NCI-H1092 (cell line): ENCODE measurements at places on chromosomes 12 and 14.

DNA sequence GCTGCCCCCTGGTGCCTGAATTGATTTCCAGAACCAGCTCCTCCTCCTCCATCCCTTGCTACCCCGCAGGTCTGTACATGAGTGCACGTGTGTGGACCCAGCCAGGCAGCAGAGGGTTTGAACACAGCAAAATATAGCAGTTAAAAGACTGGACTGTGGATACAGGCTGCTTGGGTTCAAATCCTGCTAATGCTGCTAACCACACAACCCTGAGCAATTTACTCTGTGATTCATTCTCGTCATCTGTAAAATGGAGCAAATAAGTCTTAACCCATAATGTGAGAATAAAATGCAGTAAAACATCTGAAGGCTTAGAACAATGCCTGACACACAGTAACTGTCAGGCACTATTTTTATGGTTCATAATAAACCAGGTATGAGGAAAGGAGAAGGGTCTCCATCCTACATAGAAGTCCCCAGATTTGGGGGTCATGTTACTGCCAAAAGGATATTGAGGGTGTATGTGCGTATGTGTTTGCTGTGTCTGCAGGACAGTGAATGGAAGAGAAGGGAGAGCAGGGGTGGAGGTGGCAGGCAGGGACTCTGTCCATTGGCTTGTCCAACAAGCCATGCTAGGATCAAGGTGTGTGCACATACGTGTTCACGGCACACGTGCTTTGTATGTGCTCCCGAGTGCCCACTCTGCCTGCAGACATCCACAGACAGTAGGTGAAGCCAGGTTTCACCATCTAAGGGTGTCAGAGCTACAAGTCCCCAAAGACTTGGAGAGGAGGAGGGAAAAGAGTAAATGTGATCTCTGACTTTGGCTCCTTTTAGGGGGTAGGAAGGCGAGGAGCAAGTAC, 1.5 kb upstream of the STAT6 start:
- peak; percentile 71 for DNase-seq

GRCh38 chr12:13258197-13258596, 61.7 kb downstream of the EMP1 start:
- DNase-seq: no peak

DNA sequence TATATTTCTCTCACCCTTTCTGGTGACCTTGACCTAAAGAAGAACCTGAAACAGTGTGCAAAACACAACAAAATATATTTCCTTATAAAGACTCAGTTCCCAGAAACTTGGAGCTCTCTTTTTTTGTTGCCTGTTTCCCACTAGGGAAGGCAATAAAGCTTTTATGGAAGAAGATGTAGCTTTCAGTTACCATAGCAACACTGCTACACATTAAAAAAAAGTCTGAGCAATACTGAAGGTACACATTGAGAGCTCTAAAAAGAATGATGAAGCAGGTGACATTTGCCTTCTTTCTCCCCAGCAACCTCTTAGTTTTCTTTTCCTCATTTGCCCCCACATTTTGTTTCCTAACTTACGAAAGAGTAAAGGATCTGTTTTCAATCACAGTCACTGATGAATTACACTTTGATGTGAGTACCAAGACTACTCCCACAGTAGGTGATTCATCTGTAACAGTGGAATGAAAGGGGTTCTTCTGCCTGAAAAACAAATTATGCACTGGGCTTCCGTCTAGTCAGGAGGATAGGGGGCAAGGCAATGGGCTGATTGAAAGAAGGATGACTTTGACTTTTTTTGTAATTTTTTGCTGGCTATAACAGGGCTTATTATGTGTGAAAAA, 1.1 kb upstream of the CATSPERB start:
- DNase-seq: no peak

- no peak for DNase-seq
These were observed 10.4 kb downstream of the SLC7A8 start for GRCh38 chr14:23173031-23173430.

GRCh38 chr14:29925736-29926135, 1.9 kb downstream of the PRKD1 start:
- DNase-seq: no peak

DNA sequence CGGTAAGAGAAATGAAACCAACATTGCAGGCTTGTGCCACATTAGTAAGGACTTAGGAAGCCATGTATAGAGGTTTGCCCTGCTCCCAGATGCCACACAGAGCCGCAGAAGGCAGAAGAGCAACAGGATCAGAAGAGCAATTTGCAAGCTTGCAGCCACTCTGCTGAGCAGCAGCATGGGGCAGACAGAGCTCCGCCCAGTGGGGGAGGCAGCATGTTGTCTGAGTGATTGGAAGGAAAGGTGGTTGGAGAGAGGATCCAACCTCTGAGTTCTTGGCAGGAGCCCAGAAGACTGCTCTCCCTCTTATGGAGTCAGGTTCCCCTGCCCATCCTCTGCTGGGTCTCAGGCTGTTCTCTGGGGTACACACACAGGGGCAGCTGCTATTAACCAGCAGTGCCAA, 2.3 kb upstream of the KRT6A start:
- peak; percentile 55 for DNase-seq

DNA sequence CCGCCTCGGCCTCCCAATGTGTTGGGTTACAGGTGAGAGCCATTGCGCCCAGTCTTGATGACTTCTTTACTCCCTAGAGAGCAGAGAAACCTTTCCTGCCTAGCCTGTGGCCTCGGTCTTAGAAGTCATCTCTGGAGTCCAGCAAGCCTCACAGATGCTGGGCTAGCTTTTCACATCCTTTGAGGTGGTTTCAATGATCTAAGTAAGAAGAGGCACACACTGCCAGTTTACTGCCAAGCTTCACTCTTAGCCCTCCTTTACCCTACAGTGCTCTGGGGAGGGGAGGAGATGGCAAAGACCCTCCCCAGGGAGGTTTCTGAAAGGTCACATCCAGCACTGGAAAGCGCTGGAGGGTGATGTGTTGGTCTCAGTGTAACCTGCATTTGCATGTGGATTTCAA, 304.8 kb downstream of the PCNX1 start:
- DNase-seq: no peak

DNA sequence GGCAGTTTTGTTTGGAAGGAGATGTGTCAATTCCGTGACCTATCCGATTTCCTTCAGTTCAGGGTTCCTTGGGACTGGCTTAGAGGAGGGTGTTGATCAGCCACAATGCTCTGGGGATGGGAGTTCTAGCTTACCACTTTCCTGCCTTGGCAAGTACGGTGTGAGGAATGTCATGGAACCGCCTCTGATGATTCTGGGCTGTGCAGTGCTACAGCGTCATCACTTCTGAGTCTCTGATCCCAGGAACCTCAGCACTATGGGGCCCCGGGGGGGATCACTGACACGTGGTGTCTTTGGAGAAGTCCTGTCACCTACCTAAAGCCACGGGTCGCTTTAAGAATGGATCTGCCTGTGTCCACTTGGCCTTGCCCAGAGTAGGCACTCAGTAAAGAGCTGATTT, 271.5 kb upstream of the FKBP4 start:
- DNase-seq: no peak

- peak; percentile 76 for DNase-seq
These were observed 1181.2 kb downstream of the VRK1 start for GRCh38 chr14:97978341-97978740.

DNA sequence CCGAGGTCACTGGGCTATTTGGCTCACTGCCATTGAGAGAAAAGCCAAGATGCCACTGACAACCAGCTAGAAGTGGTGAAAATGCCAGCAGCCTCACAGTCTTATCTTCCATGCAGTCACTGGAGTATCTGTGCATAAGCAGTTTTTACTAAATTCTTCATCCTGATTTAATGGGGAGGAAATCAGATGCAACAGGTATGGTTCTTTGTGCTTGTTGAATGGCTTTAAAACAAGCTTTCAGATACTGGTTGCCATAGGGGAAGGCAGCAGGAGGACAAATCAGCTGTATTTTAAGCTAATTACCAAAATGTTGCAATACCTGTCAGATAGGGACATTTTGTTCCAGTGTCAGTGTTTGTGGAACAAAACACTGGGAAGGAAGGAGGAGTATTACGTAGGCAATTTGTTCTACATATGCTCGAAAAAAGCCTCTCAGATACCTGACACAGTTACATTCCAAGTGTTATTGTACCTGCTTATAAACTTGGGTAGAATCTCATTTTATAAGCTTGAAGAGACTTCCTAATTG, 54.1 kb upstream of the ARHGAP5 start:
- DNase-seq: no peak

- DNase-seq: no peak
These were observed 25.2 kb upstream of the PLXNC1 start for GRCh38 chr12:94123127-94123526.

DNA sequence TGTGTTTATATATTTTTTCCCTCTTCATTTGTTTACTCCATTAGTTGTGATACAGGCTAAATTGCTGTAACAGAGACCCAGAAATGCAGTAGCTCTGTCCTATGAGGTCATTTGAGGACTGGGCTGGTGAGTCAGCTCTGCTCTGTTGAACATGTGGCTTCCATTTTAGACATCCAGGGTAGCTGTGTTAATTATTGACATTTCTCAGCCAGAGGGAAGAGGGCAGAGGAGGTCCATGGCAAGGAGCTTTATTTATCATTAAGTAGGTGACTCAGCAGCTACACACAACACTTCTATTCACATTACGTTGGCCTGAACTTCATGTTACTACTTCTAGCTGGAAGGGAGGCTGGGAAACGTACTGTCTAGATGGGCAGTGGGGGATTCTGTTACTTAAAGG, 85.4 kb downstream of the PTCSC3 start:
- DNase-seq: no peak

DNA sequence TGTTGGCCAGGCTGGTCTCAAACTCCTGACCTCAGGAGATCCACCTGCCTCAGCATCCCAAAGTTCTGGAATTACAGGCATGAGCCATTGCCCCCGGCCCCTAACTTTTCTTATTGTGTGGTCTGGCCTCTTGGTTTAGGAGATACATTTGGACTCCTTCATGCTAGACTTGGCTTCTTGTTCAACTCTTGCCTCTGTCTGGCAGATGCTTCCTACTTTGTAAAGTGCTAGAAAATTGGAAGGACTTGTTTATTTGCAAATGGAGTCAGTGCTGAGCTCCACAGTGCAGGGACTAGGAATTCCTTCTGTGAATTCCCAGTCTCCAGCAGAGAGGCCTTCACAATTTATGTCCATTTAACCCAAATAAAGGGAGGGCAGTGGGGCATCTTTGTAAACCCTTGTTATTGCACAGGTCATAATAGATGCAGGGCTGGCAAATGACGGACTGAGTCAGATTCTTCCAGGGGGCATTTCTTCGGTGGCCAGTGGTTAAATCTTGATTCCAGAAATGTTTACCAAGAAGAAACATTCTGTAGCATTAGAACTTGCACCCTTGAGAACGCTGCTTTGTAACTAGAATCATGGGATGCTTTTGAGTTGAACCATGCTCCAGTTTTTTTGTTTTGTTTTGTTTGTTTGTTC, 73.8 kb upstream of the TBX3 start:
- DNase-seq: no peak

DNA sequence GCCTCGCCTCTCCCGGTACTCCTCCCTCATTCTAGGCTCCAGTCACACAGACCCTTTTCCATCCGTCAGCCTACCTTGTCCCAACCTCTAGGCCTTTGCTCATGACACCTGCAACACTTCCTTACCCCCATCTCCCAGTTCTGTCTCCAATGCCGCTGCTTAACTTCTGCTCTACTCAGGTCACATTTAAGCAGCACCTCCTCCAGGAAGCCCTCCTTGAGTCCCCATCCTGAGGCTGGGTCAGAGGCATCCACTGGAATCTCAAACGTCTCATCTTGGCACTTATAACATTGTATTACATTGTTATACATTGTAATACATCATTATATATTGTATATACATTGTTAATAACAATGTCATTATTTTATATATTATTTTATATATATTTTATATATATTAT, 32.8 kb downstream of the RASAL1 start:
- DNase-seq: no peak

- DNase-seq: no peak
These were observed 561.9 kb downstream of the CCER1 start for GRCh38 chr12:90393089-90393488.

- peak; percentile 18 for DNase-seq
These were observed 18.0 kb downstream of the TNFAIP2 start for GRCh38 chr14:103141117-103141796.

- no peak for DNase-seq
These were observed 360.9 kb downstream of the NAV3 start for GRCh38 chr12:78191611-78192010.

DNA sequence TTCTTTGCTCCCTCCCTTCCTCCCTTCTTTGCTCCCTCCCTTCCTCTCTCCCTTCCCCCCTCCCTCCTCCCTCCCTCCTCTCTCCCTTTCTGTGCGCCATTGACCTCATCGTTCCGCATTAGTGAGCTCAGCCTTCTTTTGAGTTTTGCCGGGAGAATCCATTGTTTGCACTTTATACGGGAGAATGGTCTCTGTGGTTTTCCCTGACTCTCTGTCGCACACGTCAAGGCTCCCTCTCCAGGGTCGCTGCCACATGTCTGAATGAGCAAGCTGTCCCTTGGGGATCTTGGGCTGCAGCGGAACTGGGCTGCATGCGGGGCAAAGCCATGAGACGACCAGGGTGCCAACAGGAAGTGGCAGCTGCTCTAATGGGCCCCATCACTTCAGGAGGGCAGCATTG, 118.5 kb downstream of the GLT1D1 start:
- DNase-seq: peak; percentile 45

- DNase-seq: no peak
These were observed 55.2 kb downstream of the ATP23 start for GRCh38 chr12:57996520-57996919.

- DNase-seq: no peak
These were observed 390.3 kb downstream of the AACS start for GRCh38 chr12:125455556-125455955.

GRCh38 chr12:41362510-41362909, 174.4 kb downstream of the PDZRN4 start:
- DNase-seq: no peak

- no peak for DNase-seq
These were observed at the start of gene BIN2 for GRCh38 chr12:51323966-51324895. TSS of gene BIN2 (minus strand) at chr12:51324174. CDS start at chr12:51324102, 72 bp downstream.

GRCh38 chr12:46629331-46630229, 196.2 kb downstream of the SLC38A4 start:
- no peak for DNase-seq

GRCh38 chr12:116263844-116264243, 13.6 kb downstream of the MED13L start:
- DNase-seq: no peak

DNA sequence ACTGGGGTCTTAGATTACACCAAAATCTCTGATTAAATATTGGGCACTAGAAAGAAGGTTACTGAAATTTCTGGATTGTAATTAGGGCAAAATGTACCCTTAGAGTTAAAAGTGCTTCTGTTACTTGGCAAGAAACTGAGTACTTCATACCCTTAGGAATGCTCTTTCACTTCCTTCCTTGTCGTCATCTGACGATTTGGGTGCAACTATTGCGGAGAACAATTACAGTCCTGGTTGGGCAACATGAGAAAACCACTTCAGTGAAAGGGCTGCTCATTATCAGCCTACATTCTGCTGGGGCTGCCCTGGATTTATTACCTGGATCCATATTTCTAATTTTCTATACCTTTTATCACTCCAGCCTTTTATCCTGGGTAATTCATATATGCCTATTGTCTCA, 348.5 kb upstream of the MDGA2 start:
- no peak for DNase-seq

DNA sequence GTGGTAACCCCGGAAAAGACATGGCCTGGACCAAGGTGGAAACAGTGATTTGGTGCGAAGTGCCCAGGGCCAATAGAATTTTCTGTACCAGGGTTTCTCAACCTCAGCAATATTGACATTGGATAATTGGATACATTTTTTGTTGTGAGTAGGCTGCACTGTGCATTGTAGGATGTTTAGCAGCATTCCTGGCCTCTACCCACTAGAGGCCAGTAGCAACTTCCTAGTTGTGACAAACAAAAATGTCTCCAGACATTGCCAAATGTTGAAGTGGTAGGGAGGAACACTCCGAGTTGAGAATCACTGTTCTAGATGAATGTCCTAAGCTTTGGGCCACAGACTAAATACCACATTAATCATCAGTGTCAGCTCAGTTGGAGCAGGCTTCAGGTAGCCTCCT, 6.2 kb upstream of the CGRRF1 start:
- no peak for DNase-seq
